H4 (cell line): ENCODE measurements at places on chromosomes 3 and 15. TPM values are rescaled to one million over a fixed set of nuclear protein-coding genes. Genes with fewer than 3 reads are reported as not detected.

The CYP19A1 gene
- 0.90 and 4.8 TPM in 2 replicates for total RNA-seq

The SEMA5B gene
- total RNA-seq = not detected in 2 replicates

The UBAP1L gene
- 0.06 TPM in 1 of 2 replicates, not detected in the other for total RNA-seq

The TGM5 gene
- total RNA-seq = not detected in 2 replicates

The FANCD2OS gene
- not detected in 2 replicates for total RNA-seq

The CRTAP gene
- total RNA-seq = 284 and 343 TPM in 2 replicates

The DMXL2 gene
- total RNA-seq = 10.0 and 17.8 TPM in 2 replicates

The RASL12 gene
- total RNA-seq = 0.04 and 0.25 TPM in 2 replicates

The C15orf62 gene
- 0.45 TPM in 1 of 2 replicates, not detected in the other for total RNA-seq

The LRRC3B gene
- not detected in 2 replicates for total RNA-seq

The ALDH1A3 gene
- total RNA-seq = 54.3 and 57.9 TPM in 2 replicates

The RTP1 gene
- 0.29 TPM in 1 of 2 replicates, not detected in the other for total RNA-seq

The ADAMTS7 gene
- total RNA-seq = 1.5 and 5.5 TPM in 2 replicates

The SMCO1 gene
- not detected in 2 replicates for total RNA-seq

The TJP1 gene
- total RNA-seq = 23.3 and 27.3 TPM in 2 replicates

The SLC51A gene
- not detected in 2 replicates for total RNA-seq
